ENCODE measurements at places on chromosomes 11 and 22. TPM values are rescaled to one million over a fixed set of nuclear protein-coding genes. Genes with fewer than 3 reads are reported as not detected.

- H3K4me1 ChIP-seq = peaks cover 28% of the 10 kb centered on the region
- no peak overlapping the region for H3K4me3 ChIP-seq
- H3K27me3 ChIP-seq = no peaks in the 10 kb centered on the region
- DNase-seq = no peak
- H3K27ac ChIP-seq = no peak overlapping the region
- no peaks in the 10 kb centered on the region for H3K36me3 ChIP-seq
These were observed 169.0 kb upstream of the GRK3 start for GRCh38 chr22:25395468-25395867.

The MMP1 gene
- 0.04 TPM for total RNA-seq

DNA sequence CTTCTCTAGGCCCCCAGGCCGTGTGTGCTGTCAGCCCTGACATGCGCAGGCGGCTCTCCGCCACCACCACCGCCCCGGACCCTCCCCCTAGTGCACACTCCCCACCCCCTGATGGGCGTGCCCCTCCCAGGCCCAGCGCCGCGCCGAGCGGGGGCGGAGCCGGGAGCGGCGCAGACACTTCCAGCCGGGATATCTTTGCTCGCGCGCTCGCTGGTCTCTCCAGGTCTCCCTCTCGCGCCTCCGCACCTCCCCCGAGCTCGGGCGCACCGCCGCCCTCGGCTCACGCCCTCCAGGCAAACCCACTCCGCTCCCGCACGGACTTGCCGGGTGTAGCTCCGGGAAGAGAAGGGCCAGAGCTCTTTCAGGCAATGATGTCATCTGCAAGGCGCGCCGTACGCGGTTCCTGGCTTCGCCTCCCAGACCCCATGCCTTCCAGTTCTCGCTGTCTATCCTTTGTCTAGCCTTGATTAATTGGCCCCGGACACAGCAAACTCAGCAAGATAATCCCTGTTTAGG is at the start of gene SCN3B:
Gene SCN3B (minus strand): TSS at position 59 of the 516 bp plus-strand sequence. CDS start 823 bp downstream, outside the sequence.
- peaks cover 40% of the 10 kb centered on the region for H3K4me1 ChIP-seq
- peak within 1 kb of the TSS; percentile 71 for H3K4me3 ChIP-seq
- DNase-seq = peak; percentile 83
- H3K27ac ChIP-seq = peak within 1 kb of the TSS; percentile 92
- peaks cover 7% of the 10 kb centered on the region for H3K27me3 ChIP-seq

DNA sequence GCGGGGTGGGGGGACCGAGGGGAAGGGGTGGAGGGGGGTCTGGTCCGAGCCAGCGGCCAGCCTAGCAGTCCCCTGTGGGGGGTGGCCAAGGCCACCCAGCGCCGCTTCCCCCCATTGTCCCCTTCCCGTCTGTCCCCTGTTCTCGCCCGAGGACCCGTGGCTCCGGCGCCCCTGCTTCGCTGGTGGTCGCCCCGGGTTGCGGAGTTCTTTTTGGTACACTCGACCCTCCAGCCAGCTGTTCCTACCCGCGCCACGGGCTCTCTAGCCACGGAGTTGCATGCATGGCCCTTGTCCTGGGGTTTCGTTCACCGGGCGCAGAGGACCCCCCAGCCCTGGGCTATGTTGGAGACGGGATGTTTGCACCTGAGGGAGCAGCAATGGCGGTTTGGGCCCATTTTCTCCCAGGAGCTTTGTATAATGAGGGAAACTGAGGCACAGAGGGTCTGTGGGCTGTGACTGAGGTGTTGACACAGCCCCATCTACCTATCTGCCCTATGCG is 489 bp downstream of the RNF214 start:
- peak overlapping the region; percentile 78 for H3K27ac ChIP-seq
- peaks cover 28% of the 10 kb centered on the region for H3K36me3 ChIP-seq
- peaks cover 21% of the 10 kb centered on the region for H3K4me1 ChIP-seq
- H3K4me3 ChIP-seq = peak overlapping the region; percentile 77
- no peaks in the 10 kb centered on the region for H3K27me3 ChIP-seq

The CEP164 gene
- 17.3 TPM for total RNA-seq

- no peak for DNase-seq
- H3K4me1 ChIP-seq = peaks cover 6% of the 10 kb centered on the region
- H3K36me3 ChIP-seq = peaks cover 64% of the 10 kb centered on the region
- H3K4me3 ChIP-seq = no peak overlapping the region
- H3K27me3 ChIP-seq = no peaks in the 10 kb centered on the region
These were observed 8.1 kb downstream of the RIC8A start for GRCh38 chr11:215581-216037.

The SCGB2A2 gene
- total RNA-seq = not detected

The MISFA gene
- total RNA-seq = 4.3 TPM
